Suprapubic skin (tissue), 4 donors: ENCODE measurements at places on chromosomes 4 and X. TPM values are rescaled to one million over a fixed set of nuclear protein-coding genes. Genes with fewer than 3 reads are reported as not detected.

- no peaks in the 10 kb centered on the region for H3K27me3 ChIP-seq
- H3K36me3 ChIP-seq = no peaks in the 10 kb centered on the region
- H3K4me3 ChIP-seq = no peak overlapping the region
- DNase-seq = no peak
Measured at GRCh38 chr4:133186845-133187244, 37.8 kb downstream of the PCDH10 start.

SEPSECS gene
- 4.2 TPM for total RNA-seq

NSDHL gene
- 19.2 TPM for total RNA-seq

CT45A1 gene
- total RNA-seq = not detected

PCSK1N gene
- total RNA-seq = 9.0 TPM

RAB39B gene
- 0.89 TPM for total RNA-seq

SSX4B gene
- total RNA-seq = not detected

RHOH gene
- total RNA-seq = 1.6 TPM
